ENCODE measurements at places on chromosomes 11 and 22.

- DNase-seq, result no peak
Measured at GRCh38 chr11:45454917-45455401, 168.8 kb upstream of the SYT13 start.

GRCh38 chr11:113664069-113664980, 41.8 kb downstream of the TMPRSS5 start:
- no peak for DNase-seq

DNA sequence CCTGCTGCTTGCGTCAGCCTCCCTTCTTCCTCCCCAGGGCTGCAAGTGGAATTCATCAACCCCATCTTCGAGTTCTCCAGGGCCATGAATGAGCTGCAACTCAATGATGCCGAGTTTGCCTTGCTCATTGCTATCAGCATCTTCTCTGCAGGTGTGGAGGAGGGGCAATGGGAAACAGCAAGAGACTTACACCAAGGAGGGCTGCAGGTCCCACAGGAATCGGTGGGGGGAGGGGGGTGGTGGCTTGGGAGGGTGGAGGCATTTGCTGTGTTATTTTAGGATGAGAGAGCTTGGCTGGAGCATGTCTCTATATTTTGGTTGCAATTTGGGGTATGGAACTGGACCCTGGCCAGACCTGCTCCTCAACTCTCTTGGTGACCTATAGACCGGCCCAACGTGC, 2.1 kb upstream of the MADD start:
- no peak for DNase-seq

DNA sequence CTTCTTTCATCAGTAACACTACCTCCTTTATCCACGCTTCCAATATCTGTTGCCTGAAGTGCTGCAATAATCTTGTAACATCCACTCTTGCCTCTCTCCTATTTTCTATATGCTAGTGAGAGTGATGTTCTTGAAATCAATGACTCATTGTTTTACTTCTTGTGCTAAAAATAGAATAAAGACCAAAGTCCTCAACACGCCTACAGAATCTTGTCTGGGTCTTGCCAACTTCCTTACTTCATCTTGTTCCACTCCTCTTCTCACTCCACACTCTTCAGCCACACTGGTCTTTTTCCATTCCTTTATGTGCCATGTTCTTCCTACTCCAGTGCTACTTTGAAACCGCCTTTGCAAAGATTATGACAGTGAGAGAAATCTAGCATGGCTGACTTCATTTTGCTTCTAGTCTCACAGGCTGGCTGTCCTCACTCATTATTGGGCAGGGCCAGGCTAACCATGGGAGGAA, 136.4 kb downstream of the CCDC81 start:
- no peak for DNase-seq

GRCh38 chr22:27719535-27720227, 81.9 kb downstream of the MN1 start:
- peak; percentile 42 for DNase-seq

Data from hematopoietic multipotent progenitor cell treated with erythropoietin and hydrocortisone succinate and interleukin-3 and kit ligand, for 17 days (in vitro differentiated cells).